ENCODE measurements at places on chromosomes 2 and 18. TPM values are rescaled to one million over a fixed set of nuclear protein-coding genes. Genes with fewer than 3 reads are reported as not detected.

DNA sequence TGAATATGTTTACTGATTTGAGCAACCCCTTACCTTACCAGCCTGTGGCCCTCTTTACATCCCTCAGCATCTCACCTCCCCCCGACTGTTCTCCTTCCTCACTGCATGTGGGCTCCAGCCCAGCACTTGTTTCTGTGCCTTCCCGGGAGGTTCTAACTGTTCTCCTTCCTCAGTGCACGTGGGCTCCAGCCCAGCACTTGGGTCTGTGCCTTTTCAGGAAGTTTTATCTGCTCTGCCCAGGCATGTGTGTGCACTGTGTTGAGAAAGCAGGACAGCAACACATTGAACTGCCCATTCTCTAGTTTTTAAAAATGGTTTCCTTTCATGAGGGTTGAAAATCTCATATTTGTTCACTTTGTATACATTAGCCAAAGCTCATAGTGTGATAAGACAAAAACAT lies 158.4 kb downstream of the ATP9B start:
- H3K4me1 ChIP-seq: peaks cover 5% of the 10 kb centered on the region
- H3K27ac ChIP-seq: no peak overlapping the region
- no peak overlapping the region for H3K4me3 ChIP-seq
- peaks cover 7% of the 10 kb centered on the region for H3K36me3 ChIP-seq
- no peaks in the 10 kb centered on the region for H3K27me3 ChIP-seq

- no peak overlapping the region for H3K27ac ChIP-seq
- no peak for DNase-seq
- H3K36me3 ChIP-seq: no peaks in the 10 kb centered on the region
- no peak overlapping the region for H3K4me3 ChIP-seq
- H3K4me1 ChIP-seq: peaks cover 2% of the 10 kb centered on the region
- peaks cover 10% of the 10 kb centered on the region for H3K27me3 ChIP-seq
Measured at GRCh38 chr2:46850742-46851141, 64.9 kb downstream of the MCFD2 start.

DNA sequence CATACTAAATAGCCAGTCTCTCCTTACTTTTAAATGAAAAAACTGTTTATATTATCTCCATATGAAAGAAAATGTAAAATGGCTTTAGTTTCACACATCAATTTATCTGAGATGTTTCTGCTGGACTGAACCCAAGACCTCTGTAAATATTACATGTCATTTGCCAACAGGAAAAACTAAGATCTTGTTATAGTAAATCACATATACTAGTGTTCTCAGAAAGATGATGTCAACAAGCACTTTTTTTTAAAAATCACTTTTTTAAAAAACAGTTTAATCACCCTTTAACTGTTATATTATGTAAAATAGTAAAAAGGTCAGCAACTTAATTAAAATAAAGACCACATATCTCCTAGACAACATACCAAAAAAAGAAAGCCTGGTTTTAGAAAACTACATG lies 46.3 kb downstream of the PTPN2 start:
- no peak overlapping the region for H3K27ac ChIP-seq
- H3K36me3 ChIP-seq: peaks cover 12% of the 10 kb centered on the region
- no peak overlapping the region for H3K4me3 ChIP-seq
- H3K27me3 ChIP-seq: no peaks in the 10 kb centered on the region

- H3K27ac ChIP-seq: peak overlapping the region; percentile 43
- H3K36me3 ChIP-seq: no peaks in the 10 kb centered on the region
- no peaks in the 10 kb centered on the region for H3K27me3 ChIP-seq
- H3K4me3 ChIP-seq: no peak overlapping the region
- peaks cover 29% of the 10 kb centered on the region for H3K4me1 ChIP-seq
Measured at GRCh38 chr2:226151157-226151556, 648.5 kb downstream of the IRS1 start.

- H3K27ac ChIP-seq: no peak overlapping the region
- DNase-seq: no peak
- H3K36me3 ChIP-seq: peaks cover 9% of the 10 kb centered on the region
- peaks cover 6% of the 10 kb centered on the region for H3K4me1 ChIP-seq
- no peak overlapping the region for H3K4me3 ChIP-seq
- no peaks in the 10 kb centered on the region for H3K27me3 ChIP-seq
Measured at GRCh38 chr2:208511016-208511415, 104.4 kb downstream of the PTH2R start.

DNA sequence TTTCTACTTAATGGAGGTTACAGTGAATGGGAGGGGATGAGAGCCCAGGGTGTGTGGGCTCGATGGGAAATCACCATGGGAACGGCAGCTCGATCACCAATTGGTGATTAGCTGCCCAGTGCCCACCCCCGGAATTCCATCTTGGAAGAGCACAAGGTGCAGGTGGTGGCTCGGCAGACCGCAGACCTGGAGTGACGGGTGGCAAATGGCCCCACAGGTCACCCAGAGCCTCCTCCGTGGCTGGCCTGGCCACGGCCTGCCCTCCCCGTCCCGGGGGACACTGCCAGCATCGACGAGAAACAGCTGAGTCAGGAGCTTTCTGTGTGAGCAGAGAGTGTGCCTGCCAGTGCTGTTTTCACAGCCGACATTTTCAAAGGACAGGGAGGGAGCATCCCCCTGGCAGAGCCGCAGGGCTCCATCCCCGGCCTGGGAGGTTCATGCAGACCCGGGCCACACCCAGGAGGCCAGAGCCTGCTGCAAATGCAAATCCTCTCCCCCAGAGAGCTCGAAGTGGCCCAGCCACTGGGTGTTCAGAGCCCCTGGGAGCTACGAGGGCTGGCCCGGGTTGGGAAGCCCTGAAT lies 176.4 kb upstream of the MYT1L start:
- H3K4me1 ChIP-seq: peaks cover 3% of the 10 kb centered on the region
- peaks cover 15% of the 10 kb centered on the region for H3K27me3 ChIP-seq
- H3K4me3 ChIP-seq: no peak overlapping the region
- no peak for DNase-seq
- no peak overlapping the region for H3K27ac ChIP-seq
- no peaks in the 10 kb centered on the region for H3K36me3 ChIP-seq

GRCh38 chr2:107807988-107808387 lies 18.7 kb upstream of the RGPD4 start:
- H3K27me3 ChIP-seq: no peaks in the 10 kb centered on the region
- no peaks in the 10 kb centered on the region for H3K36me3 ChIP-seq
- no peak overlapping the region for H3K4me3 ChIP-seq
- DNase-seq: no peak

DNA sequence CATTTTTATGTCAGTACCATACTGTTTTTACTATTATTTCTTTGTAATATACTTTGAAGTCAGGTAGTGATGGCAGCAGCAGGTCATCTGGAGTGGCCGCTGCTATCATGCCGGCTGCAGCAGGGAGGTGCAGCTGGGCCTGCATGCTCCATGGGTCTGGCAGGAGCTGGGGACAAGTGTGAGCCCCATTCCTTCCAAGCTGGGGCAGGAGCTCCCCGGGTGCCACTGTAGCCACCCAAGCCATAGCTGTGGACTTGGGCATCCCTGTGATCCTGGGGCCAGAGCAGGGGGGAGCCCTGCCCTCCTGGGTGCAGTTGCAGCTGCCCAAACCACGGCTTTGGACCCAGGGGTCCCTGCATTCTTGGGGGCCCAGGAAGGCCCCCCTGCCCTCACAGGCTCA lies 59.2 kb downstream of the CSRNP3 start:
- H3K4me3 ChIP-seq: no peak overlapping the region
- H3K27me3 ChIP-seq: no peaks in the 10 kb centered on the region
- H3K36me3 ChIP-seq: peaks cover 7% of the 10 kb centered on the region
- no peaks in the 10 kb centered on the region for H3K4me1 ChIP-seq
- H3K27ac ChIP-seq: no peak overlapping the region

GRCh38 chr18:3935305-3935704 lies 485.3 kb downstream of the TGIF1 start:
- H3K27ac ChIP-seq: no peak overlapping the region
- H3K27me3 ChIP-seq: no peaks in the 10 kb centered on the region
- no peaks in the 10 kb centered on the region for H3K36me3 ChIP-seq
- H3K4me1 ChIP-seq: no peaks in the 10 kb centered on the region

DNA sequence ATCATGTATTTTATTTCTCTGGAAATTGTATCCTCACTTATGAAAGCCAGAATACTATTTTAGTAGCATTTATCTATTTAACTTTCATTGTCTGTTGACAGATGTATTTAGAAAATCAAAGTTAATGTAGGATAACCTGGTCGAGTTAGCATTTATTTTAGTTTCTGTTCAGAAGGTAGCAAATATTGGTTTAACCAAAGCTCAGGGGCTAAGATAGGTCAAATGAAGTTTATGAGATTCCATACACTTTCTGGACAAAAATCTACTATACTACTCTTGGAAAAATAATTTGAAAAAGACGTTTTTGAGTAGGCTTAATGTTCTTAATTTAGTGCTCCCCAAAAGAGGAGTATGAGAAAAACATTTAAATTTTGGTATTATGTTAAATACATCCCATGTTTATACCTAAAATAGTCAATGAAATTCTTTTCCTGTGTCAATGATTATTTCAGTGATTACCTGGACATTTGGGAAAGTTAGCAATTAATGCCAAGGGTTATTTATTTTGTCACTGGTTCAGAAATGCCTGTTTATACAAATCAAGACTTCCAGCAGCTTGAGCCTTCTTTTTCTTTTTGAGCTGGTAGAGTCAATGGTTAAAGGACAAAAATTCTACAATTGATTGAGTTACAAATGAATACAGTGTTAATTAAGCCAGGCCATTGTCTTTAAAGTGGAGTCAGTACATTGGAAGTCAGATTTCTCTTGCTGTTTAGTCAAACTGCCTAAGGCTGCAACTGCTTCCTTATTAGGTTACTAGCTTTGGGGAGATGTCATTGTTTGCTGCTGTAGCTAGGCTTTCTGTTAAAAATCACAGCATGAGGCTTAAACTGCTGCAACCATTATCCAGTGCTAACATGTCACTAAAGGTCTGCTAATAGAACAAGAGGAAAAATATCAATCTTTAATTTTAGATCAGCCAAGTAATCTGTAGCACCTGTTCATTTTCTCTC lies 182.3 kb downstream of the CAMKMT start:
- H3K27ac ChIP-seq: no peak overlapping the region
- no peak overlapping the region for H3K4me3 ChIP-seq
- peaks cover 15% of the 10 kb centered on the region for H3K4me1 ChIP-seq
- H3K27me3 ChIP-seq: no peaks in the 10 kb centered on the region
- H3K36me3 ChIP-seq: no peaks in the 10 kb centered on the region
- DNase-seq: no peak

DNA sequence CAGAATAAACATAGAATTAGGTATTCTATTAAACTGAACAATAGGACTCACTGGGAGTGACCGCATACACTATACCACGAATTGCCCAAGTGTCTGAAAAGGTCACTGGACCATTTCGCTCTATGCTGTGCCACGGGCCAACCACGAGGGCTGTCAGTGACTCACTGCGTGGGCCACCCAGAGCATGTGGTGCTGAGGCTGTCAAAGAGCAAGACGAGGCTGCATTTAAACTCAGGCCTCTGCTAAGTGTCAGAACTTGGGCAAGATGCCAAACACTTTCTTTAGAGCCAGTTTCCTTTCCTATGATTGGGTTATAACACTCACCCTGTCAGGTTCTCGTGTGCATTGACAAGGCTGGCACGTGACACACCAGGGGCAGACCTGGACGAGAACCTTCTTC lies 97.5 kb downstream of the SH3YL1 start:
- DNase-seq: no peak
- no peak overlapping the region for H3K4me3 ChIP-seq
- no peak overlapping the region for H3K27ac ChIP-seq
- H3K36me3 ChIP-seq: no peaks in the 10 kb centered on the region

Gene SERPINB2
- total RNA-seq: not detected

Gene SMARCAL1
- total RNA-seq: 40.3 TPM

Gene NT5DC4
- total RNA-seq: not detected

Gene FRZB
- total RNA-seq: 45.5 TPM

Gene NEURL3
- total RNA-seq: 0.78 TPM

Gene EPG5
- total RNA-seq: 38.3 TPM

Gene VIL1
- 305 TPM for total RNA-seq

Gene GKN1
- total RNA-seq: not detected
